ENCODE measurements at places on chromosomes 2 and 18. TPM values are rescaled to one million over a fixed set of nuclear protein-coding genes. Genes with fewer than 3 reads are reported as not detected.

LRP1B gene
- total RNA-seq: 1.5 TPM

AP1S3 gene
- 5.0 TPM for total RNA-seq

MFSD2B gene
- total RNA-seq: 0.61 TPM

GRCh38 chr2:229930656-229931055 lies 8.4 kb downstream of the FBXO36 start:
- H3K27me3 ChIP-seq: no peaks in the 10 kb centered on the region
- H3K27ac ChIP-seq: no peak overlapping the region
- H3K4me1 ChIP-seq: no peaks in the 10 kb centered on the region
- DNase-seq: no peak

- H3K27me3 ChIP-seq: no peaks in the 10 kb centered on the region
- no peak overlapping the region for H3K27ac ChIP-seq
- H3K4me1 ChIP-seq: peaks cover 8% of the 10 kb centered on the region
- H3K4me3 ChIP-seq: no peak overlapping the region
- DNase-seq: no peak
- no peaks in the 10 kb centered on the region for H3K36me3 ChIP-seq
Measured at GRCh38 chr2:19251554-19251953, 106.9 kb downstream of the OSR1 start.

- H3K27ac ChIP-seq: no peak overlapping the region
- H3K27me3 ChIP-seq: no peaks in the 10 kb centered on the region
- no peak for DNase-seq
- H3K36me3 ChIP-seq: peaks cover 8% of the 10 kb centered on the region
- no peaks in the 10 kb centered on the region for H3K4me1 ChIP-seq
Measured at GRCh38 chr2:167380094-167380493, 491.8 kb downstream of the XIRP2 start.

DNA sequence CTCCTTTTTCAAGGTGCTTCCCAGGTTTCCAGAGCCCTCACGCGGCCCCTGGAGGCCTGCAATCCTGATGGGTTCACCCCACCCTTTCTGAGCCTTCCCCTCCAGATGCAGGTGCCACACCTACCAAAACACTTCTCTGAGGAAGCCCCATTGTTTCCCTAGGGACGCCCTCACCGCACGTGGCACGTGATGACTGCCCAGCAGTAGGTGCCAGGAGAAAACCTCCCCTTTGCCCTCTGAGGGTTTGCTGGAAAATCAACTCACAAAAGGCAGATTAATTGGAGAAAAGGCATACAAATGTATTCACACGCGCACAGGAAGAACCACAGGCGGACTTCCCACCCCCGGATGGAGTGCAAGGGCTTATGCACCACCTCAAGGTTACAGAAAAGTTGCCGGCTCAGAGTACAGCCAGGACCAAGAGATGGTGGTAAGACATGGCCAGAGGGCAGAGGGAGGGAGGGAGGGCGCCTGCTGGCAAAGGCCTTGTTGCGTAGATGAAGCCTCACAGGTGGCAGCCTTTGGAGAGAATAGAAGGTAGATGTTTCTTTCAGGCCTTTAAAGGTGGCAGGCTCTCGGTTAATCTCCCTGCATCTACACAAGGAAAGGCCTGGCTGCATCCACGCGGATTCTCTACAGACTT lies 269.4 kb upstream of the RAB6C start:
- DNase-seq: no peak
- no peak overlapping the region for H3K4me3 ChIP-seq
- no peaks in the 10 kb centered on the region for H3K27me3 ChIP-seq
- H3K4me1 ChIP-seq: peaks cover 26% of the 10 kb centered on the region
- H3K36me3 ChIP-seq: no peaks in the 10 kb centered on the region

- H3K36me3 ChIP-seq: peaks cover 2% of the 10 kb centered on the region
- no peaks in the 10 kb centered on the region for H3K27me3 ChIP-seq
- DNase-seq: no peak
- H3K4me1 ChIP-seq: no peaks in the 10 kb centered on the region
- no peak overlapping the region for H3K27ac ChIP-seq
Measured at GRCh38 chr18:36658611-36659010, 170.2 kb downstream of the TPGS2 start.
